H9 (cell line): ENCODE measurements at places on chromosomes 7 and 10. TPM values are rescaled to one million over a fixed set of nuclear protein-coding genes. Genes with fewer than 3 reads are reported as not detected.

DNA sequence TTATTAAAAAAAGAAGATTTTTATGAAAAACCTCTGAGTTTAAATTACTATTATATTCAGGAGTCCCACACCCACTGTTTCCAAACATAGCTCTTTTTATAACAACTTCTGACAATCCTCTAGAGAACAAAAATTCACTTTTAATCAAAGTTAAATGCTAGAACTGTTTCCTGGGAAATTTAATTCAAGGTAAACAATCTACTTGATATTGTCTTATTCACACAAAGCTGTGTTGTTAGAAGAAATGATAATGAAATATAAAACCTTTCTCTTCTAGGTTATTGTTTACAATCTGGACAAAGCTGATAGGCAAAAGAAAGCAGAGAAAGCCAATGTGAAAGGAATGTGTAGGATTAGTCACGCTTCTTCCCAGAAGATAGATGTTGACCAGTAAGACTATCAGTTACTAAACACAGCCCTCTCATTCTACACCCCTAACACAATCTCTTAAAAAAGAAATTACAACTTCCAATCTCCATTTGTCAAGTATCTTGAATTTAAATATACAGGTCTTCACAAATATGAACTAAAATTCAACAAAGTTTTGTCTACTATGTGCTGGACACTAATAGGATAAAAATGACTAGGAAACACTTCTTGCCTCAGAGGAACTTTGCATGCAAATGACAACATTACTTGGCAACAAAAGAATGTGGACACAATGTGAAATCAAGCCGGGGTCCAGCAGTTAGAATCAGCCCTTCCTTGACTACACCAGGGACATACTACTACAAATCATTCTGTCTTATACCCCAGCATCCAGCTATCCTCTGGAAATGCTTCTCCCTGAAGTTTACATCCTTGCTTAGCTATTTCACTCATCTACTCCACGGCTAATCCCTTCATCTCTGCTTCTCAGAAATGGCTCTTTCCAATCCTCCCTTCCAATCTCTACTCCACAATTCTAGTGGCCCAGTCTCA lies 123.7 kb downstream of the IMMP2L start:
- DNase-seq: no peak

GRCh38 chr7:106052681-106053080 lies 59.4 kb downstream of the SYPL1 start:
- no peak for DNase-seq

DNA sequence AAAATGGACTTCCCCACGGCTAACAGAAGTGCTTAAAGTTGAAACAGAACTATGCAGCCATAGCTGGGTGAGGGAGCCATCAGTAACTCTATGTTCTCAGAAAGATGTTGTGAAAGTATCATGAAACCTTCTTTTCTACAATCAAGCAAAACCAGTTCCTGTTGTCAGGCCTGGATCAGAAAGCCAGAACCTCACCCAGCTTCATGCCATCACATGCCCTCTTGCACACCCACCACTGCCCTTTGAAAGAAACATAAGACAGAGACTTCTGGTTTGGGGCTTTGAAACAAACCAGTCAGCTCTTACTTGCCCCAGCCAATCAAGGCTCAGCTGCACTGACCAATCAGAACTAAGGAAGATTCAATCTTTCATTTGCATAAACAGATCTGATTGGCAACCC lies 230.8 kb upstream of the FERD3L start:
- no peak for DNase-seq

DNA sequence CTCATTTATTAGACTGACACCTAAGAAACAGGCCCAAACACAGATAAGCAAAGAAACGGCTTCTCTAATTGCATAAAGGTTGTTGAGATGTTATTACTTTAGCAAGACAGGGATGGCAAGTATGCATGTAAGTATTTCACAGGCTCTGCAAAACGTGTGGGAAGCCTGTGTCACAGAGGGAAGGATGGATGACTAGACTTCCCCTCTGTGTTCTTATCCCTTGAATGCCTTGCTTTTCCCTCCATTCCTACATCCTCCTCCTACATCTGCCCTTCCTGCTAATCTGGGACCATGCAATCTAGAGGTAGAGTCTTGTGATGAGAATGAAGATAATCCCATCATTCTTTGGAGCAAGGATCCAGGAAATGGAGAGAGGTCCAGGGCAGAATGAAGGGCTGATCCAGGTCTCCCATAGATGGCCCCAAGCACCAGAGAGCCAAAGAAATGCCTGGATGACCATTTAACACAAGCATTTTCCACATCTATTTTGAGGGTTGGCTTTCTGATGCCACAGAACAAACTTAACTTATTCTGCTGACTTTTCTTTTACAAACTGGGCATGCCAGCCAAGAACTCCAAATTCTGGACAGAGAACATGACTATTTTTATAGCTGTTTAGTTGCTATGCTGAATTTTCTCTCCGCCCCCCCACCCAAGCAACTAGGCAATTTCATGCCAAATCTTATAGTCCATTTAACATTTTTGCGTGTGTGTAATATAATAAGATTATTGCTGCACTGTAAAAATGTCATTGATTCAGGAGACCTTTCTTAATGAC lies 48.1 kb downstream of the NRP1 start:
- no peak for DNase-seq

DNA sequence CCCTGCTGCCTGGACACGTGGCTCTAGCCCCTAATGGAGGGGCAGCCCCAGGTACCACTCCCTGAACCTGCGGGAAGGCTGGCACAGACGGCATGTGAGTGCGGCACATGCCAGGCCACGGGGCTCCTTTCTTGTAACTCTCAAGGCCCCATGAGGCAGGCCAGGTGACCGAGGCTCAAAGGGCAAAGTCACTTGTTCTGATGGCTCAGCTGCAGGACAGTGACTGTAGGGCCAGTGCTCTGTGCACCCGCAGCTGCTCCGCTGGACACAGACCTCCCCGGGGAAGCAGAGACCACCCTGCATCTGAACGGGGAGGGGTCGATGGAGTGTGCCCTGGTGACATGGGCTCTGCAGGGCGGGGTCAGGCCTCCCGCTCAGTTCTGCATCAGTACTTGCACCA lies 55.3 kb downstream of the PTPRE start:
- peak; percentile 24 for DNase-seq

DNA sequence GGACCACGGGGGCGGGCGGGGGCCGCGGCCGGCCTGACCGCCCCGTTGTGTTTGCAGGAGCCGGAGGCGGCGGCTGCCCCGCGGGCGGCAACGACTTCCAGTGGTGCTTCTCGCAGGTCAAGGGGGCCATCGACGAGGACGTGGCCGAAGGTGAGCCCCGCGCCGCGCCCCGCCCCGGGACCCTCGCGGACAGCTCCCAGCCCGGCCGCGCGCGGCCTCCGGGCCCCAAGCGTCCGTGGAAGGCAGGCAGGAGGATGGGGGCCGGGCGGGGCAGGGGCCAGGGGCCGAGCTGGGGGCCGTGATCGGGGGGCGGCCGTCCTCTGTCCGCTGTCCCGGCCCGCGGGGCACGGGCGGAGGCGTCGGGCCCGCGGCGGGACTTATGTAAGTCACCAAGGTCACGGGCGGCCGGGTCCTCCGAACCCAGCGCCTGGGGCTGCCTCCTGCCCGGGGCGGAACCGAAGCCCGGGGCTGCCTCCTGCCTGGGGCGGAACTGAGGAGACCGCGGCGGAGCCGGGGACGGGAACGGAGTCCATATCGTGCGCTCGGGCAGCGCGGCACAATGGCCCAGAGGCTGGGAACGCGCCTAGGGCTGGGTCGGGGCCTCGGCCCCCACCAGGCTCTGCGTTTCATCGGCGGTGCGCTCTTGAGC lies 497 bp downstream of the PPP2R2D start:
- DNase-seq: no peak

DNA sequence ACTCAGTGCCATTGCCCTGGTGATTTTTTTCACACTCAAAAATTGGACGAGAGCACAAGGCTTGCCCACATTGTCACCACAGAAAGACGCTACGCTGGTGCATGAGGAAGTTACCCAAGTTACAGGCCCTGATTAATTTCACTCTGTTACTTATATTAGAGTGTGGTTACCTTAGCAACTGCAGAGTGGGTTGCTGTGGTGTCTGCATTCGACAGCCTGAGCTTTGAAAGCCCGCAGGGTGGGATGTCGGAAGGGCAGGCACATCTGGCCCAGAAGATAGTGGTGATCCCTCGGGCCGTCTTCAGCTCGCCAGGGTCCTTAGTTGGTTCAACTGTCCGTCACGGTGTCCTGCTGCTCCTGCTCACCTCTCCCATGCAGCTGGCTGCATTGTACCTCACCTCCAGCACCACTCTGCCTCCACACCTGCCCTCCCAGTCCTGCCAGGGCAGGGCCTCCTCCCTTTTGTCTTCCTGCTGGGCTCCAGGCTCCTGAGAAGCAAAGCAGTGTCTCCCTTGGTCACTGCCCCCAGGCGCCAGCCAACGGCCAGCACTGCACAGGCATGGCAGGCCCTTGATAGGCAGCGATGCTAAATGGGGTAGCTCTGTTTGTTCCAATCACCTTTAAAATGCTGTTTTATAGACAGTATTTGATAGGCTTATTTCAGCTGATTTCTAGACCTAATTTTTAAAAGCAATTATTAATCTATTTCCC lies 167.2 kb downstream of the EBF3 start:
- peak; percentile 6 for DNase-seq

Gene DLX6
- total RNA-seq: 0.24 TPM in 1 of 2 replicates, not detected in the other

Gene GRM3
- 0.15 and 0.70 TPM in 2 replicates for total RNA-seq

Gene SMKR1
- 0.35 and 0.87 TPM in 2 replicates for total RNA-seq
